H4 (cell line): ENCODE measurements at places on chromosomes 5 and 9. TPM values are rescaled to one million over a fixed set of nuclear protein-coding genes. Genes with fewer than 3 reads are reported as not detected.
A peak's percentile ranks its signal among the peaks of the same experiment; 100 is the strongest.

DNA sequence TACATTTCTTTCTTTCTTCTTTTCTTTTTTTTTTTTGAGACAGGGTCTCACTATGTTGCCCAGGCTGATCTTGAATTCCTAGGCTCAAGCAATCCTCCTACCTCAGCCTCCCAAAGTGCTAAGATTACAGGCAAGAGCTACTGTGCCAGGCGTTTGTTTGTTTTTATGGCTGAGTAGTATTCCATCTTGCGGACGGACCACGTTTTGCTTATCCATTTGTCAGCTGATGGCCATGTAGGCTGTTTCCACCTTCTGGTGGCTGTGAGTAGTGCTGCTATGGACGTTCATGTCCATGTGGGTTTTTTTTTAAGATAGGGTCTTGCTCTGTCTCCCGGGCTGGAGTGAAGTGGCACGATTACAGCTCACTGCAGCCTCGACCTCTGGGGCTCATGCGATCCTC, 2.5 kb downstream of the DOK3 start:
- no peak for DNase-seq

- DNase-seq: no peak
Observed at GRCh38 chr5:119829341-119829740, 200.0 kb downstream of the FAM170A start.

DNA sequence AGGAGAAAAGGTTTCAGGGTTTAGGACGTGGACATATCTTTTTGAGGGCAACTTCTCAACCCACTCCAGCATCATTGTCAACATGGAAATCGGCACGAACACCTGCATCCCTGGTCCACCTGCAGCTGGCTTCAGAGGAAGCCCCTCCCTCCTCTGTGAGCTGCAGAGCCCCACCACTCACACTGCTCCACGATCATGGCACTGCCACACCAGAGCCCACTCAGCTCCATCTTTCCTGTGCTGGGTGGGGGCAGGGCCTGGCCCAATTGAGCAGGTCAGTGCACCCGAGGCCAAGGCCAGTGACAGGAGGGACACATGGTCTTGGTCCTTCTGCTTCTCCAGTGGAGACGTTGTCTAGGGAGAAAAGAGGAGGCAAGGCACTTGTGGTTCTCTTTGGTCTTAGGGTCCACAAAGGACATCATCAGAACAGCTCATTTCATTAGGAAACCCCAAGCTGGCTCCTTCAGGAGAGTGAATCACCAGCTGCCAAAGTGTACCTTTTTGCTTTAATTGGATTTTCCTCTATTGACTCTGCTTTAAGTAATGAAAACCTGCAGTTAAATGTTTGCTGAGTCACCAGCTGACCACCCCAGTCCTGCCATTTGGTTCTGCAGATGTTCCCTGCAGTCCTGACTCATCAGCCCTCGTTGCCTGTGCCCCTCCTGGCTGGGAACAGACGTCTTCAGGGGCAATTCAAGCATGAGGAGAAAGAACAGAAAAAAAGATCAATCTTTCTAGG, 56.2 kb downstream of the UBE2QL1 start:
- DNase-seq: peak; percentile 56

GRCh38 chr9:133892193-133892920, 99.8 kb downstream of the VAV2 start:
- DNase-seq: no peak

GRCh38 chr5:73154208-73155006, 18.6 kb upstream of the TMEM174 start:
- no peak for DNase-seq

- DNase-seq: no peak
Observed at GRCh38 chr9:124790301-124790700, 13.4 kb downstream of the OLFML2A start.

GRCh38 chr5:23840083-23840482, 332.7 kb downstream of the PRDM9 start:
- DNase-seq: no peak

DNA sequence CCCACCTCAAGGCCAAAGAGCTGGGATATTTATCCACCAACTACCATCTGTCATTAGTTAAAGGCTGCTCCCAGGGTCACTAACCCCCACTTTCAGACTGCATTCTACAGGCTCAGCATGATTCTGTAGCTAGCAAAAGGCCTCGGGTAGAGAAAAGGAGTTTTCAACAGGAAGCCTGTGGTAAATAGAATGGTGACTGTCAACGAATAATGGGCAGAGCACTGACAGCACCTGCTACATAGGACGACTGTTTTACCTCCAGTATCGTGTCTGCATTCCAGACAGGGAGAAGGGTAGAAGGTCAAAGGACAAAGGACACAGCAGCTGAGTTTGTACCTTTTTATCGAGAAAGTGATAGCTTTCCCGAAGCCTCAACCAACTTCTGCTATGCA, 20.3 kb downstream of the MFAP3 start:
- no peak for DNase-seq

DNA sequence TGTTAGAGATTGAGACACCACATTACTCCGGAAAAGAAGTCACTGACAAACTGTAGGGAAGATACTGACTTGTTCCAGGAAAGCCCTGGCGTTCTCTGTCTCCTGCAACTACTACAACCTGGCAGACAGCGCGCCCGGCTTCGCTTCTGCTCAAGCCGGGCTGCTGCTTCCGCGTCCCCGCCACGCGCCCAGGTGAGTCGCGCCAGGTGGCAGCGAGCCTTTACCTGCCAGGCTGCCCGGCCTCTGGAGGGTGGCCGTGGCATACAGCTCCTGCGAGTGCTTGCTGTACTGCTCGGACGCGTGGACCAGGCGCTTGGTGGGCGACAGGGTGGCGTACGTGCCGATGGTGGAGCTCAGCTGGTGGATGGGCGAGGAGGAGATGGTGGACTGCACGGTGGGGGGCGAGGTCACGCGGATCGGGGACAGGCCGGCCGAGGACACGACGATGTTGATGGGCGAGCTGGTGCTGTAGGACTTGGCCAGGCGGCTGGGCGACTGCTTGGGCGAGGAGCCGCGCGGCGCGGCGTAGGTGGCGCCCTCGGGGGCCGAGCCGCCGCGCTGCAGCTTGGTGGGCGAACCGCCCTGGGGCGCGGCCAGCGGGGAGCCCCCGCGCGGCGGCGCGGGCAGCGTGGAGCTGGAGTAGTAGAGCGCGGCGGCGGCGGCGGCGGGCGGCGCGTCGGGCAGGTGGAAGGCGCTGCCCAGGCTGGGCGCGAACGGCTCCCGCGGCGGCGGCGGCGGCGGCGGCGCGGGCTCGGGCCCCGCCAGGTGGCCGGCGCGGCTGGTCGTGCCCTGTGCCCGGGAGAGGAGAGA, 519.6 kb downstream of the CTNND2 start:
- no peak for DNase-seq

- no peak for DNase-seq
Observed at GRCh38 chr9:70303268-70303667, 44.5 kb downstream of the SMC5 start.

- DNase-seq: peak; percentile 15
Observed at GRCh38 chr5:55037046-55037771, 13.2 kb downstream of the GZMK start.

OR1J2 gene
- total RNA-seq: not detected in 2 replicates

RANBP6 gene
- 12.9 and 17.4 TPM in 2 replicates for total RNA-seq

TOR1A gene
- 37.1 and 73.7 TPM in 2 replicates for total RNA-seq
